ENCODE measurements at places on chromosomes 13 and 19. TPM values are rescaled to one million over a fixed set of nuclear protein-coding genes. Genes with fewer than 3 reads are reported as not detected.

Gene MCF2L
- 5.8 TPM for total RNA-seq

Gene DBP
- 3.6 TPM for total RNA-seq

Gene OR1I1
- total RNA-seq = not detected

Gene TUBB4A
- total RNA-seq = not detected

Gene TMEM221
- not detected for total RNA-seq

Gene WTIP
- 21.8 TPM for total RNA-seq

Gene RFXAP
- total RNA-seq = 1.5 TPM

Gene ELSPBP1
- not detected for total RNA-seq

Gene ZNF563
- total RNA-seq = 11.7 TPM

Gene OSCAR
- total RNA-seq = 0.49 TPM

Gene HTR2A
- total RNA-seq = 0.72 TPM

Gene WDR88
- total RNA-seq = not detected

Gene PODNL1
- 0.36 TPM for total RNA-seq

Gene ATP5F1D
- 105 TPM for total RNA-seq

Gene FARSA
- 52.2 TPM for total RNA-seq

Gene SUGP1
- 27.4 TPM for total RNA-seq

Gene SBSN
- 0.32 TPM for total RNA-seq

Gene NCAN
- total RNA-seq = not detected

Gene OLFM4
- not detected for total RNA-seq

Gene BRSK1
- total RNA-seq = 10.2 TPM

Gene NCR1
- total RNA-seq = not detected

Gene KCTD12
- 54.6 TPM for total RNA-seq

Gene NKPD1
- total RNA-seq = not detected

Gene FXYD3
- total RNA-seq = not detected

Measured in cardiac atrium fibroblast (primary cell).